Panc1 (cell line): ENCODE measurements at places on chromosomes 16 and 17. TPM values are rescaled to one million over a fixed set of nuclear protein-coding genes. Genes with fewer than 3 reads are reported as not detected.

- no peak for DNase-seq
Measured at GRCh38 chr16:82542714-82543113, 84.1 kb upstream of the CDH13 start.

DNA sequence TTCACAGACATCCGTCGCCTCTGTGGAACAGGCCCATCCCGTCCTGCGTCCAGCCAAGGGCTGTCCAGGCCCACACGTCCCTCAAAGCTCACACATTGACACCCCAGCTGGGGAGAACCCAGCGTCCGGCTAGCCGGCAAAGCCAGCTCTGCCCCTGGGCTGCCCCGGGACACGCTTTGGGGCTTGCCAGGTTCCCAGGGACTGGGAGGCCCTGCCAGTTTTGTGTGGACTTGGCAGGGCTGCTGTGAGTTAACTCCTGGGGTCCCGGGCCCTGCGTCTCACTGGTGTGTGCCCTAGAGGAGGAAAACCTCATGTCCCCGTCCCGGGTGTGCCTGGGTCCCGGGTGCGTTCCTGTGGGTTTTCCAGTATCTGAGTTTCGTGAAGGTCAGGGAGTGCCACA lies 6.3 kb downstream of the SOX8 start:
- DNase-seq = no peak

- DNase-seq = no peak
Measured at GRCh38 chr16:56108056-56108471, 83.2 kb upstream of the GNAO1 start.

GRCh38 chr16:1098266-1098991 lies 2.4 kb upstream of the C1QTNF8 start:
- no peak for DNase-seq

TMC7 gene
- 5.1 TPM for total RNA-seq

SUPT4H1 gene
- 53.8 TPM for total RNA-seq

MMP2 gene
- 311 TPM for total RNA-seq

KRT12 gene
- not detected for total RNA-seq

OTOP3 gene
- not detected for total RNA-seq
